Astrocyte (in vitro differentiated cells and primary cell): ENCODE measurements at places on chromosomes 4 and X.
A peak's percentile ranks its signal among the peaks of the same experiment; 100 is the strongest.

DNA sequence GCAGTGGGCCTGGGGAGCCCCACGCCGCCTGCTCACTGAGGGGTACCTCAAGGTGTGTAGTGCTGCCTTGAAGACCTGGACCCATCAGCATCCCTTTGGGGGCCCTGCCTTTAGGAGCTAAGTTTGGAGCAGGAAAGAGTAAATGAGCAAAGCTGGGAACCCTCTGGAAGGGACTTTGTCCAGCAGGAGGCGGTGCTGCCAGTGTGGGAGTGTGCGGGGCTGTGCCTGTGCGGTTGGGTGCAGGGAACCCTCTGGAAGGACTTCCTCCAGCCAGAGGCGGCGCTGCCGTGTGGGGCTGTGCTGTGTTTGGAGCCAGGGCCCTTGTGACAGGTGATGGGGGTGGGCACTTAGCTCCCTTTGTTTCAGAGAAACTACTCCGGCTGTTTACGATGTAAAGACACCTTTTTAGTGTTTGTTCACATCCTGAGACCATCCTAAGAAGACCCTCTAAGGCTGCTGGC is 25.8 kb downstream of the RGS12 start:
- no peak for DNase-seq

- DNase-seq: no peak
Measured at GRCh38 chr4:127959794-127960193, 5.2 kb downstream of the MFSD8 start.

DNA sequence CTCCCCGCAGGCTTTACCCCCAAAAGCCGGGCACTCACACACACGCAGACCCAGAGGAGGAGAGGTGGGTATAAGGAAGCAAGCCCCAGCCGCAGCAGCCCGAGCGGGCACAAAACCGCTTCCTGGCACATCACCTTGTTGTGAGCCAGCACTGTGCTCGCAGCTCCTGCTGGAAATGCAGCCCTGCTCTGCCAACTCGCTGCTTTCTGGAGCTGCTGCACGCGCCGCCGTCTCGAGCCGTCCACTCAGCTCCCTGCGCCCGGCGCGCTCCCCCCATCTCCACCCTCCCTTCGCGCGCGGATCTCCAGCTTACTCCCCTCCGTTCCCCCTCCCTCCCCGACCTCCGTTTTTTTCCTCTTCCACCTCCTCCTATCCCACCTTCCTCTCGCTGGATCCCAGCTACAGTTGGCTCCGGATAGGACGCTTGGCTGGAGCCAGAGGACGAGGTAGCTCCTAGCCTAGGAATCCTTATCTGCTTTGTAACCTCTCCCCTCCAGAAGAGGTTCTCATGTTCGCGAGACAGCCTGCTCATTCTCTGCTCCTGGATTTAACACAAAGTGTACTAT is at the start of gene SPOCK3:
SPOCK3 (minus strand) TSS at position 179 of the 566 bp plus-strand sequence.
- peak; percentile 42 for DNase-seq

DNA sequence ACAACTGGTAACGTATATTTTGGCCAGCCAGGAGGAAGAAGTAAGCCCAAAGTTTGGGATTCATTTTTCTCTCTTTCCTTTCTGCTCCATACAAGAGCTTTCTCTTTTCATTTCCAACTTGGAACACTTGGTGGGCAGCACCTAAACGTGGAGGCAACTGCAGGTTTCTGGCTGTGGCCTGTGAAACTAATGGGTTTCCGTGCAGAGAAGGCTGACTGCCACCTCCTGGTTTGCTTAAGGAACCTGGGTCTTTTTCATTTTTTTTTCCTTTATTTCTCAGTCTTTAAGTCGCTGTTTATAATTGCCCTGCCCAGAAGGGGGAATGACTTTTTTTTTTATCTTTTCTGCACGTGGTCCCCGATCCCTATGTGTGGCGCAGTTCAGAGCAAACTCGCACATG is 15.4 kb downstream of the ZNF718 start:
- no peak for DNase-seq

DNA sequence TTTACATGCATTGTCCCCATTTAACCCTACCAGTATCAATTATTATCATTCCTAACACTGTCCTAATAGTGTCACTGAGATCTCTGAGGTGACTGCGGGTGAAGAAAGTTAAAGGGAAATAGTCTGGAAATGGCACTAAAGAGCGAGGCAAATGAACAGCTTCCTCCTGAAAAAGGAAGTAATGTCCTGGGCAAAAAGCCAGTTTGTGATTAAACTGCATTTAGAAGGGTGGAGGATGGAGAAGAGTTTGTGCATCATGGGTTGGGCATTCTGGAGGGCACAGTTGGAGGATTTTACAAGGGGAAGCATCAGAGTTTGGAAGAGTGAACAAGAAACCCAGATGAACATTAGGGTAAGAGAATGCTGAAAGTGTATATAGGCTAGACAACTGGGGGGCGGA is 60.5 kb upstream of the SLC25A4 start:
- no peak for DNase-seq

DNA sequence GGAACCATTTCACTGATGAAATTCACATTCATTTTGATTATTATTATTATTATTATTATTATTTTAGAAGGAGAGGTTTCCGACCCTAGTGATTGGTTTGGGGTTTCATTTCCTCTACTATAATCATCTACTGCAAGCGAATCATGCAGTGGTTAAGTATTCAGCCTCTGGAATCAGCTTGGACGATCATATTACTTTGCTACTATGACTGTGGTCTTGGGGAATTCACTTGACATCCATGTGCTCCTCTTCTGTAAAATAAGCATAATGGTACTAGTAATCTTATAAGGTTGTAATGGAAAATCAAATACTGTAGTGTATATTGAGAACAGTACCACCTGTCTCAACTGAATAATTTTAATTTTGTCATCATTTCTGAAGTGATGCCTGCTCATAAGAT is 132.1 kb upstream of the SLC4A4 start:
- peak; percentile 92 for DNase-seq

DNA sequence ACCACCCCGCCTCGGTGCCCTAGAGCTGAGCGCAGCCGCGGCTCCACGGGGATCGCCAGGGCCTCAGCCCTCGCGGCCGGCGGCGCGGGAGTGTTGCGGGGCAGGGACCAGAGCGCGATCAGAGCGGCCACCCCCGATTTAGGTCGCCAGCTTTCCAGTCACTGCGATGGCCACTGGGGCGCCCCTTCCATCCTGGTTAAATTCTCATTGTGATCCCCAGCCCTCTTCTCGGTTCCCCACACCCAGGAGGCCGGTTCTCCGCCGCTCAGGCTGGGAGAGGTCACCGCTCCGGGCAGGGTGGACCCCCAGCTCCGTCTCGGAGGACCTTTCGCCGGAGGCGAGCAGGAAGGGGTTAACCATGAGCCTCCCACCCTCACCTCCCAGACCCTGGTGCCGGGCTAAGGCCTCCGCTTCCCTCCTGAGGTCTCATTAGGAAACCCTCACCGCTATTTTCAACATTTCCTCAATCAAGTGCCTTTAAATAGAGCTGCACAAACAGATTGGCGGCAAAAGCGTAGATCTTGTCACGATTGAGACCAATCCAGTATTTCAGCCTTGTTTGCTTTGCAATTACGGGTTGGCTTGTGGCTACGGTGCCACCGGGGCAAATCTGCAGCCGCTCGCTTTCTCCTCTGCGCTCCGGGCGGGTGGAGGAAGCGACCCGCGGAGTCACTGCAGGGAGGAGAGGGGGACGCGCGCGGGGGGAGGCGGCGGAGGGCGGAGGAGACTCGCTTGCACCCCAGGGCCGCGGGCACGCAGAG is 8.3 kb upstream of the HAND2 start:
- no peak for DNase-seq

DNA sequence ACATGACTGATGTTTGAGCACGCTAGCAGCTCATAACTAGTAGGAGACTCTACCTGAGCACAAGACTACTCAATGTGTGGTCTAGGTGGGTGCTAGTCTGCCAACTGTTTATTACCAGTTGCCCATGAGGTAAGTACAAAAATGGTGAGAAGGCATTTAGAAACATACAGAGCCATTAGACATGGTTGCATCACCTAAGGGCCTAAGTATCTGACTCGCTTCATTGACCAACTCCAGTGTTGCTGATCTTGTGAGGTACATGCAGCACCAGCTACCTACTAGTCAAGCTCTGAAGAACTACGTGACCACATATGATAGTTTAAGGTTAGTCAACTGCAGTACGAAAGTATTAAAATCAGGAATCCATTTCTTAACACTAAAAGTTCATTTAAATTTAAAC is 39.9 kb downstream of the APBB2 start:
- no peak for DNase-seq

GRCh38 chrX:132209527-132209926 is 9.7 kb downstream of the RAP2C start:
- DNase-seq: peak; percentile 9

GRCh38 chr4:38466401-38466800 is 197.6 kb upstream of the KLF3 start:
- no peak for DNase-seq

GRCh38 chr4:167897116-167897515 is 195.2 kb upstream of the ANXA10 start:
- DNase-seq: peak; percentile 74

- no peak for DNase-seq
Measured at GRCh38 chr4:68630371-68630770, 40.1 kb downstream of the UGT2B15 start.

DNA sequence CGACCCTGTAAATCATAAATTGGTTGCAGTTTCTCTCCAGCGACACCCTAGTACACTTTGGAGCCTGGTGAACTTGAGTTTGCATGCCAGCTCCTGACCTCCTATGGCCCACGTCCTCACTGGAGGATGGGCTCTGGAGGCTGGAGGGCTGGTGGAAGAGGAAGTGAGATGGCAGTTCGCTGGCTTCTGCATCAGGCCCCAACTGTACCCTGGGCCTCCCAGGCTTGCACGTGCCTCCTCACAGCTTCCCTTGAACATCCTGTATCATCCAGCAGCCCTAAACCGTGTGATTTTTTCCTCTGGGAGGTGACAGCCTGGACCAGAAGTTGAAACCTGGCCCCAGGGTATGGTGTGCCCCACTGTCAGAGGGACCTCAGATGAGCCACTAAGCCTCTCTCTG is 78.5 kb downstream of the HTRA3 start:
- DNase-seq: no peak

GRCh38 chr4:134879019-134879418 is 677.4 kb upstream of the PABPC4L start:
- DNase-seq: no peak

DNA sequence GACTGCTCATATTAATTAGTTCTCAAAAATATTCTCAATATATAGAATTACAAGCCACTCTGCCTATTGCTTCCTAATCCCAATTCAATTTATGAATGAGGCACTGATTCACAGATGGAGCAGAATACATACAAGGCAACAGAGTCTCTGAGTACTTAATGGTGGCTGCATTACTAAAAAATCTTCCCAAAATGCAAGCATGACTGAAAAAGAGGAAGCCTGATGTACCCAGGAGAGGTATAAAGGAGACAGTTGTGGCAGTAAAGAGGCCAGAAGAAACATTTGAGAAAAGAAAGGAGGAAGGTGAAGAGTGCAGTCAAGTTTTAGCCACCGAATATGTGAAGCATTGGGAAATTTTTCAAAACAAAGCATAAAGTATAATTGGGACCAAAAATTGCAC is 163.2 kb upstream of the INTU start:
- DNase-seq: no peak

- DNase-seq: peak; percentile 81
Measured at GRCh38 chr4:147050356-147050765, 104.7 kb upstream of the TTC29 start.

DNA sequence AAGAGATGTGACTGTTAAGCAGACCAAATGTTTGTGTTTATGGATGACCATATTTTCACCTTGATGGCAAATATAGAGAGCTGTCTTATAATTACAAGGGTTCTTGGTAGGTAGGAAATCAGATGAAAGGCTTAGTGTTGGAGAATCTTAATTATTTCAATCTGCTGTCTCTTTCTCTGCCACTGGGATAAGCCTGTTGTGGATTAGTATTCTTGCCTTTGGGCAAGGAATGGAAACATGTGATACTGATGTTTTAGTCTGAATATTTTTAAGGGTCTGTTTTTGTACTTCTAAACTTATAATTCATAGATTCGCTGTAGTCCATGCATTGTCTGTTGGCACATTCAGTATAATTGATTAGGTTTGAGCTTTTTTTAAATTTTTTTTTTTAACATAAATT is 23.7 kb upstream of the NUDT6 start:
- DNase-seq: no peak

DNA sequence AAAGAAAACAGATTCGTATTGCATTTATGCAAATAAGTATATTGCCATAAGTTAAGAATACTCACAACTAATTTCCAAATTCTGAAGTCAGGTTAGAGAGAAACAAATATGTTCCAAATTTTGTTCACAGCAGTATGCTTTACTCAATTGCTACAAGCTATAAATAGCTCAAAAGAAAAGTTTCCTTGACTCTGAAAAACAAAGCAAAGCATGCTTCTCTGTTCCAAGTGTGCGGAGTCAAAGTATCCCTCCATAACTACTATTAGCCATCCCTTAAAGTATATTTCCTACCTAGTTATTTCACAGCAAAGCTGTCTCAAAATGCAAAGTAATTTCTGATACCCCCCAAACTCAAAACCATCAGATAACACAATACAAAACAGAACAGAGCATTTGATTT is 47.3 kb downstream of the MGST2 start:
- no peak for DNase-seq

- no peak for DNase-seq
Measured at GRCh38 chr4:53713296-53713695, 122.0 kb upstream of the LNX1 start.

DNA sequence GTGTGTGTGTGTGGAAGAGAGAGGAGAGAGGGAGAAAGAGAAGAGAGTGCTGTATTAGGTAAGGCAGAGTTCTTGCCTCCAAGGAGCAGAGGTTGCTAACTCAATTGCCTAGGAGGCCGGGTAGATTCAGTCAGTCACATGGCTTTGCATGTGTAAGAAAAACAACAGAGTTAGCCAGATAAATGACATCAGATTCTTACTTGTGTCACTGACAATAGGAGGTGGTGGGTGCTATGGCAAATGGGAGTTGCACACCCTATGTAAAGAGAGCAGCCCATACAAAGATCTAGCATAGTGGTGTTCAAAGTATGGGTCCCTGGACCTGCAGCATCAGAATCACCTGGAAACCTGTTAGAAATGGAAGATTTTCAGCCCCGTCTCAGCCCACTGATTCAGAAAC is 14.4 kb upstream of the PGRMC2 start:
- no peak for DNase-seq

DNA sequence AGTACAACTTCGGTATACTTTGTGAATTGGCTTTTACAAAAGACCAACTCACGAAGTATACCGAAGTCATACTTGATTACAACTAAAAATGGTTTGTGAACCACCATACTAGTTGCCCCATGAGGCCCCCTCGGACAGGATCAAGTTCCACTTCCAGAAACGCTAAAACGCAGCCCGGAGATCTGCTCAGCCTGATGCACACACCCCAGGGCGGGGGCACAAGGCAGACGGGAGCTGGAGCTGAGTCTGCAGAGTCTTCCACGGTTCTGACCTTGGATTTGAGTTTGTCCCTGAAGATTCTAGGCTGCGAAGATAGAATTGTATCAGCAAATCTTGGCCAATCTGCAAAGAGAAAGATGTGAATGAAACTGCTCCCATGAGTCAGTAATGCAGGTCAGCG is 118.1 kb downstream of the SORCS2 start:
- no peak for DNase-seq
